ENCODE measurements at places on chromosomes 16 and 17.
A peak's percentile ranks its signal among the peaks of the same experiment; 100 is the strongest.

- DNase-seq = no peak
Measured at GRCh38 chr16:52721331-52721730, 174.4 kb upstream of the TOX3 start.

GRCh38 chr17:76643553-76644148, at the start of gene ST6GALNAC1:
Gene ST6GALNAC1 (minus strand): TSS chr17:76643757. CDS start chr17:76643638, 119 bp downstream.
- no peak for DNase-seq

DNA sequence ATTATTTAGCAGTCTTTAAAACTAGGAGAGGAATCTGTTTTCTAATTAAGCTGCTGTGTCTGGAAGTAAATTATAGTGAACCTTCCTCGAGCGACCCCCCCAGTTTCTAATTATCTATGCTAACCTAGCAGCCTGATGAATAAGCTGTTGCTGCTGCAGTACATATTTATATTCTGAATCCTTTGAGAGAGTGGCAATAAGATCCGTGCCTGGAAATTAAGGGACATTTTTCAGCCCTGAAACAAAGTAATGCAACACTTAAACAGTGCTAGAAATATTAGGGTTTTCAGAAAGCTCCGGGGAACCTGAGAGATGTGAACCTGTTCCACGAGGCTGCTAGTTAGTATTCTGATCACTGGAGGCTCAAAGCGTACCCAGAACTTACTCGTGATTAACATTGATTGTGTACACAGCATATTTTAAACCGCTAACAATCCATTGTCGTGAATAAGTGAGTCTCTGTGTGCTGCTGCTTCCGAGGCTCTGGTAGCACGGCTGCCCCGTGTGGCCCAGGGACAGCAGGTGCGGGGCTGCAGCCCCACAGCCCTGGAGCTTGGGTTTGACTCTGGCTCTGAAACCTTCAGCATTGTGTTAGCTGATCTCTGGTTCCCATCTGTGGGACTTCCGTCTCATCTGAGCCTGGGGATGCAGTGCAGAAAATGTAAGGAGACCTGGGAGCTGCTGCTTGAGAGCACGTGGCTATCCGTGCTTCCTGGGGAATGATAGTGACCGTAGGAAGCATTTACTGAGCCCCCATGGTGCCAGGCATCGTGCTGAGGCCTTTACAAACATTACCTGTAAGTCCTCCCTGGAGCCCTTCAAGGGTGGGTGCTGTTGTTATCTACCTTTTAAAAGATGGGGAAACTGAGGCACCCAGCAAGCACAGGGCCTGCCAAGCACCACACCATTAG, 190.9 kb upstream of the CHMP6 start:
- DNase-seq = no peak

DNA sequence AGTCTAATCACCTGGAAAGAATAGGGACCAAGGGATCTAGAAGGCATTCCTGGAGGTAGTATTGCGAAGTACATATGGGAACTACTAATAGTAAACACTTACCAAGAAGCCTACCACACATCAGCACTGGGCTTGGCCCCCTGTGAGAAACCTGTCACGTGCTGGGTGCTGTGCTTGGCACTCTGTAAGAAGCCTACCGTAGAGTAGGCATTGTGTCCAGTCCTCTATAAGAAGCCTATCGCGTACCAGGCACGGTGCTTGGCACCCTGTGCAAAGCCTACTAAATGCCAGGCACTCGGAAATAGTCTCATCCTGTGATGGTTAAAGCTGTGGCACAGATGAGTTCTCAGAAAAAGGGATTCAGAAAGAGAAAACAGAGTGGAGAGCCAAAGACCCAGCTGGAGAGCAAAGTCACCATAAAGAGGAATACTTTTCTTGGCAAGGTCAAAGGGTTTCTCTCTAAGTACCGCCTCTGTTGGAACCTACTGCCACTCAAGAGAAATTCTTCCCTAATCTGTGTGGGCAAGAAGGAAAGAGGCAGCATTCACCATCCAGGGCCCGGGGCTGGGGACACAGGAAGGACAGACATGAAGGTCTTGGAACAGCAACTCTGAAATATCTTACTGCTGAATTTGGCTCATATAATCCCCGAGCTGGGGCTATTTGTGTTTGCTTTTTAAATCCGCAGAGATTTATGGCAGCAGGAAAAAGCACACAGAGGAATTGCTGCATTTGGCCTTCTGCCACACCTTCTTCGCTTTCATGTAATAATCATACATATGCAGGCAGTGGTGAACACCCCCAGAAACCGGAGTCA, 81.8 kb downstream of the VAT1L start:
- peak; percentile 18 for DNase-seq

GRCh38 chr17:48134912-48135480, 27.4 kb downstream of the SNX11 start:
- no peak for DNase-seq

GRCh38 chr17:38717139-38717745, 12.2 kb downstream of the MLLT6 start:
- peak; percentile 76 for DNase-seq

DNA sequence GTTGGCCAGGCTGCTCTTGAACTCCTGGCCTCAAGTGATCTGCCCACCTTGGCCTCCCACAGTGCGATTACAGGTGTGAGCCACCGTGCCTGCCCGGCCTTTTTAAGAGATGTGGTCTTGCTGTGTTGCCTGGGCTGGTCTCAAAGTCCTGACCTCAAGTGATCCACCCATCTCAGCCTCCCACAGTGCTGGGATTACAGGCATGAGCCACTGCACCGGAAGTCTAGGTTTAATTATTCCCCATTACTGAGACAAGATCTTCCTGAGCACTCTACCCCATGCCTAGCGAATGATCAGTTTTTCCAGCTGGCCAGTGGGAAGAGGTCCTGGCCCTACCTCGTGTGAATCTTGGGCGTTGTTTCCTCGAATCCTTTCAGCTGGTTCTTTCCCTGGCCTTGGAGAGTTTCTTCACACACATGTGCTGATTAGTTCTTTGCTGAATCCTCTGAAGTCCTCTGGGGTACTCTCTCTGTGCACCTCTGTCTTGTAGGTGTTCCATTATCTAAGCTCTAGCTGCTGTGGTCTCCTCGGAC, 18.9 kb downstream of the C16orf54 start:
- no peak for DNase-seq

GRCh38 chr16:72934636-72935403, 113.1 kb downstream of the ZFHX3 start:
- DNase-seq = no peak

GRCh38 chr16:31181102-31181830, 1.3 kb downstream of the FUS start:
- DNase-seq = no peak

DNA sequence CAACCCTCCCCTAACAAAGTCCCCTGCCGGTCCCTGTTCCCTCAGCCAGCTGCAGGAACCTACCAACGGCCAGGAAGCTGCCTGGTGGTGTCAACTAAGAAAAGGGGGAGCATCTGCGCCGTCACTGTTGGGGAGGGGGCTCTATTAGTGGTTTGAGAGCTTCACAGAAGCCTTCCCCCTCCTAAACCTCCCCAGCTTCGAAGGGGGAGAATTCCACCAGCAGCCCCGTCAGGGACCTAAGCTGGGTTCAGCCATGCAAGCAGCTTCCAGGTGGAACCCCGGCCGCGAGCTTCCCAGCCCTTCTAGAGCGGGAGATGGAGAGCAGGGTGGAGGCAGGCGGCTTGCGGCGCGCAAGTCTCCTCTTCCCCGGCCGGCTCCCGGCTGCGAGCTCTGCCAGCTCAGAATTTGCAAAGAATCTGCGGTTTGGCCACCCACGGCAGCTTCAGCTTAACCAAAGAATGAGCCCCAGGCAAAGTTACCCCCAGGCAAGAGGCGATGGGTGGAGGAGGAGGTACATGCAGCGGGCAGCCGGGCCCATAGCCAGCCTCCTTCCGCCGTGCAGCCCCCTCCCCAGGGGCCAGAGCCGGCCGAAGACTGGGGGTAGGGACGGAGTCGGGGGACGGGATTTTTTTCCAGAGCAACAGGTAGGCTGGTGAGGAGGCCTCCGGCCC, 33.7 kb downstream of the DDX19A start:
- DNase-seq = peak; percentile 52

DNA sequence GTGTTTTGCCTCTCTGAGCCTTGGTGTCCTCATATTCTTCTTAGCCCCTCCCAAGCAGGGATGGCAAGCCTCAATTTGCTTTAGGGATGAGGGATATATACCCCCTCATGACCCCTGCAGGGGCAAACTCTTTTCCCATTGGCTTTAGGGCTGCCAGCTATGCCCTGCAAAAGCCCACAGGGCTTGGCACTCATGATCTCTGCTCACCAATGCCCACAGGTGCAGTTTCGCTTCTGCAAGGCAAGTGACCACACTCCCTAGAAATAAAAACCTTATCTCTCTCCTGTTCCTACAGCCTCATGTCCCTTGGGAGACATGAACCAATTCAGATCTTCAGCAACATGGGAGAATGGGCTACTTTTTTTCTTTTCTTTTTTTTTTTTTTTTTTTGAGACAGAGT, 8.8 kb downstream of the BEAN1 start:
- DNase-seq = no peak

- DNase-seq = no peak
Measured at GRCh38 chr16:89019511-89019910, 42.5 kb upstream of the CBFA2T3 start.

DNA sequence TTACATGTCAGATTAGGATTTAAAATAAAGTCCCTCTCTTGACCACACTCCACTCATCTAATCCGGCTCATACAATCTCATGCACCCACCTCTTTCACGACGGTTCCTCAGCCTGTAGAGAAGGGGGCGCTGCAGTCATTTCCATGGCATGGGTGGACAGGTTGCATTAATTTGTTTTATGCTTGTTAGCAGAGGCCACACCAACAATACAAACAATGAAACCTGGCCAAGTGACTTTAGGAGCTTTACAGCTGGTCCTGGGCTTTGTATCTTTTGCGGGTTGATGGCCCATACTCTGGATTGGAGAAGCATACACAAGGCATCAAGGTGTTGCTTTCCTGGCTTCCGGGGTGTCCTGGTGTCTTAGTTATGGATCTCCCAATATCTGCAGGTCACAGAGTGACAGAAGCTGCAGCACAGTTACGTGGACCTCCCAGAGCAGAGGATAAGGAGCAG, 9.7 kb upstream of the SNF8 start:
- peak; percentile 75 for DNase-seq
